Stimulated activated CD4-positive, alpha-beta T cell treated with anti-CD3 and anti-CD28 coated beads, Interleukin-15, amount 100 ng/mL, for 1 hour (primary cell): ENCODE measurements at places on chromosomes 11 and 22.

DNA sequence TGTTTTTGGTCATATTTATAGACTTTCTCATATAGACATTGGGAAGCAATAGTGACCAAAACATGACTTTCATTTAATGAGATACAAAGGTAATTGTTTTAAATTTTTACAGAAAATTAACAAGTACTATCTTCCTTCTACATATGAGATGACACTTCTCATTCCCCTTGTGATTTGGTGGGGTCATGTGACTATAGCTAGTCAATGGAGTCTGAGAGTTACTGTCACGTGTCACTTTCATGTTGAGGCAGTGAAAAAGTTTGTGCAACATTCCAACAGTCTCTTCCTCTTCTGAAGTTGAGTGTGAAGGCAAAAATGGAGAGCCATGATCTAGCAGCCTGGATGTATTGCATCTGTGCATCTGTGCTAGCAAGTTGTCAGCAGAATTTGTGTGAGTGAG, 618.3 kb upstream of the LRRC4C start:
- DNase-seq: no peak

DNA sequence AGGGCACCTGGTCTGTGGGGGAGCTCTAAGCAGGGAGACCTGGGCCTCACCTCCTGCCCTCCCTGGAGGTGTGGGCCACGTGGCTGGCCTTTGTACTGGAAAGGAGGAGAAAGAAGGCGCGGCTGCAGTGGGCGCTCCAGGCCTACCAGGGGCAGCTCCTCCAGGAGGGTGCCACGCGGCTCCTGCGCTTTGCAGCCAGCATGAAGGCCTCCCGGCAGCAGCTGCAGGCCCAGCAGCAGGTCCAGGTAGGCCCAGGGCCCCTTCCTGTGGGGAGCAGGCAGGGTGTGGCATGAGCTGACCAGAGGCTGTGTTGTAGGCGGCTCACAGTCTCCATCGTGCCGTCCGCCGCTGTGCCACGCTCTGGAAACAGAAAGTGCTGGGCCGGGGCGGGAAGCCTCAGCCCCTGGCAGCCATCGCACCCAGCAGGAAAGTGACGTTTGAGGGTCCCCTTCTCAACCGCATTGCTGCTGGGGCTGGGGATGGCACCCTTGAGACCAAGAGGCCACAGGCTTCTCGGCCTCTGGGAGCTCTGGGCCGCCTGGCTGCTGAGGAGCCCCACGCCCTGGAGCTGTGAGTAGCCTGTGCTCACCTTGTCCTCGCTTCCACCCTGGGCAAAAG, 48.6 kb downstream of the PISD start:
- DNase-seq: no peak

DNA sequence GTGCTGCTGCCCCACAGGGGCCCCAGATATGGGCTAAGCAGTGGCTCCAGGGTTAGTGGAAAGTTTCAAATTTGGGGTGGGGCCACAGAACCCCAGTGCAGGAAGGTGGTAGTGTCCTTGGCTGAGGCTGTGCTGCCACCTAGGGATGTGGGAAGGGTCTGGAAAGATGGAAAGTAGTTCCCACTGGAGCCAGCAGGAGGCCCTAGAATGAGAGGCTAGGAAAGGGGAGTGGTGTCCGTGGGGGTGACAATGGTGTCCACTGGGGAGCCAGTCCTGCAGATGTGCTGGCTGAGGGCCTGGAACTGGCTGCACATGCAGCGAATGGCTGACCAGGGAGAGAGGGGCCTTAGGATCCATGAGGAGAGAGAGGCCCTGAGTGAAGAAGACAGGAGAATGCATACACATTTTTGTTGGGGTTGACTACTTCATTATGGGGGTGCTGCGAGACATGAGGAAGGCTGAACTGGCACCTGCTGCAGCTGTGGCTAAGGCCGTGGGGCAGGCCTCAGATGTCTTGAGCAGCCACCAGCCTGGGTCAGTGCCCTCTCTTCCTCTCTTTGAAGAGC, 21.1 kb downstream of the RFPL3 start:
- no peak for DNase-seq

- DNase-seq: no peak
Measured at GRCh38 chr11:102555091-102555490, 24.5 kb upstream of the MMP7 start.

DNA sequence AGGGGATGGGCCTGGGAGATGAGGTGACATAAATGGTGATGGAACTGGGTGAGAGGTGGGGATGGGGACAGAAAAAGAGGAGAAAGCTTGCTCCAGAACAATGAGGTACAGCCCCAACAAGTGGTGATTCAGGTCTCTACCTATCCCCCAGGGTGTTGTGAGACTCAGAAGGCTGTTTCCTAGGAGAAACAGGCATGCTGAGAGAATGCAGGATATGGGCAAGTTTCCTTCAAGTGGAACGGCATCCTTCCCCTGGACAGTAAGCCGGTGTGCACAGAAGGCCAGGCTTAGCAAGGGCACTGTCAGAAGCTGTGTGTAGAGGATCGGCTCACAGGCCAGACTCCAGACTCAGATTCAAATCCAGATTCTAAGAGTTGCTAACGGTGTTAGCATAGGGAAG, 34.1 kb upstream of the CRTAM start:
- DNase-seq: no peak

DNA sequence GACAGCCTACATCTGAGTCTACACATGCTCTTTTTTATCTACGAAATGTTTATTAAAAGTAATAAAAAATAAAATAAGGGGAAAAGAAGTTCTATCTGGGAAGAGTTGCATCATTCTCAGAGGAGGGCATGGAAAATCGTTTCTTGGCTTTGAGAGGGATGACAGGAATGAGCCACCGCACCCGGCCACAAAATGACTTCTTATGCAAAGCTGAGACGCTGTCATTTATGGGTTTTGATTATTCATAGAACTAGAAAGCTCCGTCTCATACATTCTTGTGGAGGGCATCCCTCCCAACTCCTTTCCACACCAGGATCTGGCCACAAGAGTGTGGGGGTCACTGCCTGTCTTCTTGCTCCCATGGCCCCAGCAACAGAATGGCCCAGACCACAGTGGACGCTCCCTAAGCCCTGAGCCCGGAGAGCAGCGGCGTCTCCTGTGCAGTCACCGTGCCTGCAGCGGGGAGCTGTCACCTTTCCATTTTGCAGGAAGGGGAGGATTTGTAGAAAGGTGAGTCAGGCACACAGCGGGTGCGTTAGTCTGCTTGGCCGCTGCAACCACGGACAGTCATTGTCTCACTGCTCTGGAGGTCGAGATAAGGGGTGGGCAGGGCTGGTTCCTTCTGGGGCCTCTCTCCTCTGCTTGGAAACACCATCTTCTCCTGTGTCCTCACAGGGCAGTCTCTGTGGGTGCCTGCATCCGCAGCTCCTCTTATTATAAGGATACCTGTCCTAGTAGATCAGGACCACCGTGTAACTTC, 1388.7 kb downstream of the BRD1 start:
- DNase-seq: no peak

DNA sequence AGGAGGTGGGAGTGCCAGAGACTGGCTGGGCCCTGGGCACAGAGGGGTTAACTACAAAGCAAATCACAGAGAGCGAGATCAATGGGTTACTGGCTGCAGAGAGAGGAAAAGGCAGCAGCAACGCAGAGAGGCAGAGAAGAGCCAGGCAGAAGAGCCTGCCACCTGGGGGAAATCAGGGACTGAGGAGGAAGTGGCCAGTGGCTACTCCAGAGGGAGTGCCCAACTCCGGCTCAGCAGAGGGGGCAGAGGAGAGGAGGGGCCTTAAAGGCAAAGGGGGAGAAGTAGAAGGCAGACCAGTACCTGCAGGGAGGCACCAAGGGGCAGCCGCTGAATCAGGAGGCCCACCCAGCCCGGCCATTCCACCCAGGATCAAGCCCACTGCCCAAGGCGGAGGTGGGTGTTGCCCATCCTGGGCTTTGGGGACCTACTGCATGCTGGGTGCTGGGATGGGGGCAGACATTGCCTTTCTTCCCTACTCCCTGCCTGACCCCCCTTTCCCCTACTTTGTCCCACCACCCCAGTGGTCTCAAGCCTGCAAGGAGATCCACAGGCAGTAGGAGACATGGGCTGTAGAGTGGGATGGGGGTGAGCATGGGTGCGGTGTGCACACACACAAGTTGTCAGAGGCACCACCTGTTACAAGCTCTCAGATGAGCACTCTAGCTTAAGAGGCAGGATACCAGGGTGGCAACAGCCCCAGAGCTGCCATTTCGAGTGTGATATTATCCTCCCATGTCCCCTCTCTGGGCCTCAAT, 926 bp upstream of the GALR3 start:
- no peak for DNase-seq

- no peak for DNase-seq
Measured at GRCh38 chr11:71066311-71066710, 186.1 kb downstream of the SHANK2 start.

DNA sequence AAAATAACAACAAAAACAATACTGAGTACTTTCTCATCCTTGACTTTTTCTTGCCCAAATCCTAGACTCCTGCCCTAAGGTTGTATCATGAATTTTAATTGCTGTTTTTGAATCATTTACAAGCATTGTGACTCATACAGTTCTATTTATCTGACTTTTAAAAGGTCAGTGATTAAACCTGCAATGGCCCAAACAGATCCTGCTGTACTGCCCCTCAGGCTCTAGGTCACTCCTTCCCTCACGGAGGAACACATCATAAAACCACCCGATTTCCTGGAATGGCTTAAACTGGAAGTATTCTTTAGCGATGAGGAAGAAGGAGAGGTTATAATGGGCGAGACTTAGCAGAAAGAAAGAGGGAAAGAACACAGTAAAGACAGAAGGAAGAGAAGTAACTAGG, 12.3 kb downstream of the ARFGAP3 start:
- DNase-seq: no peak

DNA sequence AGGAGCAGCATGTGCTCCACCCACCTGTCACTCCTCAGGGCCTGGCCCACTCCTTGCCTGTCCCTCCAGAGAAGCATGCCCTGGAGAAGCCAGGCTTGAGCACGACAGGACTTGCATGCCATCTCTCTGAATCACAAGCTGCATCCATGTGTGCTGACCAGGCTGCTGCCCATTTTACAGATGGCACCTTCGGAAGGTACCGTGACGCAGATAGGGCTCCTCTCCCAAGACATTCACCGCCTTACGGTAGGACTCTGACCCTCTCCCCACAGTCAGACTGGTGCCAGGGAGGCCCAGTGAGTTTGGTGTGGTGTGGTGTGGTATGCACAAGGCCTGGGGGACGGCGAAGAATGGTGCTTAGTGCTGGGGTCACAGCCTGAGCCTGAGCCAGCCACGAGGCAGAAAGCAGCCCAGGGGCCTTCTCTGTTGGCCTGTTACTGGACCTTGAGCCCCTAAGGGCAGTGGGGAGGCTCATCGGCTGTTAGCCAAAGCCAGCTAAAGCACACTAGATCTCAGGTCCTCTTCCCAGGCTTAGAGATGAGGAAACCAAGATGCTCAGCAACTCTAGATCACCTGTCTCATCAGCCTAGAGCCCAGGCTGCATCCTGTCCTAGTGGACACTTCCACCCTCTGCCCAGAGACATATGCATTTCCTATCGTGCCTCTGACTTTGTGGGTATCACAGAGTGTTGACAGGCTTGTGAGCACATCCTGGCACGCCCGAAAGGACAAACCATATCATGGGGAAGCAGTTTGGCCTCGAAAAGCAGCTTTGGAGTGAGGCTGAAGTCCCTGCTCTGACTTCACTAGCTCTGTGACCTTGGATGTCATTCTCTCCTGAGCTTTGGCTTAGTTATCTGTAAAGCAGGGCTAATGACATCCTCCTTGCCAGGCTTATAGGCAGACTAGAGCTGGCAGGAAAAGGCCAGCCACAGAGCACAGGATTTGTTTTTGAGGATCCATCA, 17.8 kb downstream of the CYB5R2 start:
- no peak for DNase-seq

- DNase-seq: no peak
Measured at GRCh38 chr22:24440270-24440717, 12.9 kb downstream of the ADORA2A start.

- DNase-seq: no peak
Measured at GRCh38 chr11:3197044-3197695, 21.4 kb downstream of the MRGPRG start.

DNA sequence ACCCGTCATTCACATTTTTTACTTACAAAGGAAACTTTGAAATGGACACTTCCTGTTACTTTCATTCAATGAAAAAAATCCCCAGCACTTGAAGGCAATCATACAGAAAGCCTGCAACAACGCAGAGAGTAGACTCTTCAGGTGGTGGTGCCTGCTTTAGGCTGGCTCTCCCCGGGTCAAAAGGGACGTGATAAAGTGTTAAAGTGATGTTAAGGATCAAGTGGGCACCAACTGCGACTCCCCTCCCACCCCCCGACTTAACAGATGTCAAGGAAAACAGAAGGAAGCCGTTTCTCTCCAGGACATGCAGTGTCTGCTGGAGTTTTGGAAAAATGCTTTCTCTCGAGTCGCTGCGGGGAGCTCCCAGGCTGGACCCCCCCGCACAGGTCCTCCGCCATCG, 414 bp upstream of the PNPLA3 start:
- DNase-seq: no peak

DNA sequence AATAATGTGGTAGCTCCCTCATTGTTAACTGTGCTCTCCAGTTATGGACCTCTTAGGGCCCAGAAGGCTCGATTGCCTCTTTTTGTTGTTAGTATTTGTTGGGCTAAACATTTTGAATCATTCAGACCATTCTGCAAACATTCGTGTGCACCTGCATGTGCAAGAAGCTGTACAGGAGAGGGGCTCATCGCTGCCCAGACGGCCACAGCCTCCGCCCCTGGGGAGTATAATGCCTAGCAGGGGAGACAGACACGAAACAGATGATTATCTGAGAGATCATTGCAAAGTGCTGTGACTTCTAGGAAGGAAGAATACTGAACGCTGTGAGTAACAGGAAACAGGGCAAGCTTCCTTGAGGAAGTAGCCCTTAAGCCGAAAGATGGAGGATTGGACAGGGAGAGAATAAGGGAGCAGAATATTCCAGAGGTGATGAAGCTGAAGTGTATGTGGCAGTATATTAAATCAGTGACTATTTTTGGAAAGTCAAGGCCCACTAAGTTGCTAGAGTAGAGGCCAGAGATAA, 123.3 kb upstream of the RASSF10 start:
- DNase-seq: no peak

DNA sequence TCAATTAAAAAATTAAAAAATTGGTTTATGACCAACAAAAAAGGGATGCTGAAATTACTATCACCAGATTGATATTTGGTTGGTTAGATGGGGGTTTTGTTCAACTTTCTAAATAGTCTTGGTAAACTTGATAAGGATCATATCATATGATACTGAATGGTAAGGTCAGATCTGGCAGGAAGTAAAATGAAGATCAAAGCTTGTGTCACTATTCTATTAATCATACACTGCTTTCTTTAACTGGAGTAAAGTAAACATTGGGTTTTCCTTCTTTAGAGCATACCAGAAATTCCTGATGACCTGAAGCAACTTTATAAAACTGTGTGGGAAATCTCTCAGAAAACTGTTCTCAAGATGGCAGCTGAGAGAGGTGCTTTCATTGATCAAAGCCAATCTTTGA, 40.2 kb downstream of the RRM1 start:
- no peak for DNase-seq

DNA sequence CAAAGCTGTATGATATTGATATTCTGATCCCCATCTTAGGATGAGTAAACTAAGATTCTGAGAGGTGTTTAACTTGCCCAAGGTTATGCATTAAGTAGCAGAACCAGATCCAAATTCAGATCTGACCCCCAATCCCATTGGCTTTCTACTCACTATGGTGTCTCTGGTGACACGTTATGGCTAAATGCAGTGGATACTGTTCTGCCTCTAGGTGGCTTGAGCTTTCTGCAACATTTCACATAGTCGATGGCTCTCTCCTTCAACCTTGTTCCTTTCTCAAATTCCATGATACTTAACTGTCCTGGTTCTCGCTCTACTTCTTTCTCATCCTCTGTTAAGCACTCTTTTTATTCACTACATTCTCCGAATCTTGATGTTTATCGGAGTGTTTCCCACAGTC, 9.4 kb downstream of the C11orf97 start:
- DNase-seq: no peak

GRCh38 chr22:39960791-39961746, 872 bp downstream of the TMA7B start:
- peak; percentile 26 for DNase-seq
